ENCODE measurements at places on chromosomes 6 and 20.

GRCh38 chr20:40896814-40897700 lies 131.6 kb upstream of the TOP1 start:
- no peak for DNase-seq

GRCh38 chr20:9508240-9508661 lies 6.1 kb upstream of the LAMP5 start:
- DNase-seq: no peak

- no peak for DNase-seq
Observed at GRCh38 chr20:1123666-1124065, 5.3 kb downstream of the PSMF1 start.

- DNase-seq: no peak
Observed at GRCh38 chr6:139940741-139941729, 566.6 kb upstream of the CITED2 start.

GRCh38 chr20:33076662-33077372 lies 2.6 kb upstream of the BPIFB4 start:
- no peak for DNase-seq

GRCh38 chr6:77286541-77286940 lies 176.8 kb downstream of the HTR1B start:
- DNase-seq: no peak

DNA sequence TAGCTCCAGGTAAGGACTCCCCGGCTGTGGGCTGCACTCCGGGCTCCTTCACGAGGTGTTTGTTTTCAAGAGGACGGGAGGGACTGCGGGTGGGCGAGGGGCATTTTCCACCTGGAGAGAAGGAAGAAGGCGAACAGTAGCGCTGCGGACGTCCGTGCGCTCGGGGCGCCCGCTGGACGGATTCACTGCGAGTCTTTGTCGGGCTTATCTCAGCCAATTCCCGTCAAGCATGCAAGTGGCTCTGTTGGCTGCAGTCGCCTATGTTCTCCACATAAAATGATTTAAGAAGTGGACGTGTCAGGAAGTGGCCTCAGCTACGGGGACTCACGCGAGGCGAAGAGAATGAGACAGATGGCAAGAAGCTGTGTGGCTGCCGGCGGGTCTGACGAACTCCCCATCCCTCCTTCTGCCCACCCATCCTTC lies 332 bp downstream of the GRIK2 start:
- peak; percentile 78 for DNase-seq

Data from spinal cord (tissue), 10 donors.